ENCODE measurements at places on chromosomes 4 and X.

DNA sequence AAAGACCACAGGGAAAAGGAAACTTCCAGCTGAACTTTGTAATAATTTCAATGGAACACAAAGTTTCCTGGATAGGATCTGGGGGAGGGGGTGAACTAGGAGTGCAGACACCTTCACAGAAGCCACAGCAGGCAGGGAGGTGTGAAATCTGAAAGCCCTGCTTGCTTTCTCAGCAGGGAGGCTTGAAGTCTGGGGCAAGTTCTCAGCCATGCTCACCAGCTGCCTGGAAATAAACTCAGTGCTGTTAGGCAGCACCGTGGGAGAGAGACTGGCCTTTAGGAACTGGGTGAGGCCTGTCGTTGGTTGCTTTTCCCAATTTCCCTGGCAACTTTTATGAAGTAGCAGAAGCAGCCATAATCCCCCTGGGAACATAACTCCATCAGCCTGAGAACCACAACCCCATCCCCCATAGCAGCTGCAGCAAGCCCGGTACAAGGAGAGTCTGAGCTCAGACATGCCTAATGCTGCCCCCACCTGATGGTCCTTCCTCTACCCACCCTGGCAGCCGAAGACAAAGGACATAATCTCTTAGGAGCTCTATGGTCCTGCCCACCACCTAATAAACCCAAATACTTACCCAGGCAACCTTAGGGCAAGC is 39.2 kb upstream of the NMU start:
- no peak for DNase-seq

DNA sequence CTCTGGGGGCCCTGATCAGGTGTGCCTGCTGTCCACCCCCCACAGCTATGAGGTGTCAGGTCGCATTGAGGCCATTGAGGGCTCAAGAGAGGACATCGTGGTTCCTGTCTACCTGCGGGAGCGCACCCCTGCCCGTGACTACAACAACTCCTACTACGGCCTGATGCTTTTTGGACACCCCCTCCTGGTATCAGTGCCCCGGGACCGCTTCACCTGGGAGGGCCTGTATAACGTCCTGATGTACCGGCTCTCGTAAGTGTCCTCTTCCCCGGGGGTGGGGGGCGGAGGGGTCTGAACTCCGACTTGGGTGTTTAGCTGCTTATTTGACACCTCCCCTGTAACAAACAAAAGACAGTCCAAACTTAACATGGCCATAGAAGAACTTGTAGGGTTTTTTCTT is 10.5 kb downstream of the USP11 start:
- DNase-seq = no peak

DNA sequence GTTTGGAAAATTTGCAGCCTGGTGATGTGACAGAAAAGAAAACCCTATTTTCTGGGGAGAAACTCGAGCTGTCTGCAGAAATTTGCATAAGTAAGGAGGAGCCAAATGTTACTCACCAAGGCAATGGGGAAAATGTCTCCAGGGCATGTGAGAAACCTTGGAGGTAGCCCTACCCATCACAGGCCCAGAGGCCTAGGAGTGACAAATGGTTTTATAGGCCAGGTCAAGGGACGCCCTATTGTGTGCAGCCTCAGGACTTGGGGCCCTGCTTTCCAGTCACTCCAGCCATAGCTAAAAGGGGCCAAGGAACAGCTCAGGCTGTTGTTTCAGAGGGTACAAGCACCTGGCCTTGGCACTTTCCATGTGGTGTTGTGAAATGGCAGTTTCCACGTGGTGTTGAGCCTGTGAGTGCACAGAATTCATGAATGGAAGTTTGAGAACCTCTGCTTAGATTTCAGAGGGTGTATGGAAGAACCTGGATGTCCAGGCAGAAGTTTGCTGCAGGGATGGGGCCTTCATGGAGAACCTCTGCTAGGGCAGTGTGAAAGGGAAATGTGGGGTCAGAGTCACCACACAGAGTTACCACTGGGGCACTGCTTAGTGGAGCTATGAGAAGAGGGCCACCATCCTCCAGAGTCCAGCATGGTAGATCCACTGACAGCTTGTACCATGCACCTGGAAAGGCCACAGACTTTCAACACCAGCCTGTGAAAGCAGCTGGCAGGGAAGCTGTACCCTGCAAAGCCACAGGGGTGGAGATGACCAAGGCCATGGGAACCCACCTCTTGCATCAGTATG is 637.6 kb upstream of the EPHA5 start:
- no peak for DNase-seq

DNA sequence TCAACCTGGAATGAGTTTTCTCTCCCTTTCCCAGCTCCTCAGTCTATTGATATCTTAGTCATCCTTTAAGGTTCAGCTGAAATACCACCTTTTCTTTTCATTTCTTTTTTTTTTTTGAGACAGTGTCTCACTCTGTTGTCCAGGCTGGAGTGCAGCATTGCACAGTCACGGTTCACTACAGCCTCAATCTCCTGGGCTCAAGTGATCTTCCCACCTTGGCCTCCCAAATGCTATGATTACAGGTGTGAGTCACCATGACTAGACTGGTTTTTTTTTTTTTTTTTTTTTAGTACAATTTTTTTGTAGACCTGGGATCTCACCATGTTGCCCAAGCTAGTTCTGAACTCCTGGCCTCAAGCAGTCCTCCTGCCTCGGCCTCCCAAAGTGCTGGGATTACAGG is 28.9 kb downstream of the AFF1 start:
- DNase-seq = no peak

DNA sequence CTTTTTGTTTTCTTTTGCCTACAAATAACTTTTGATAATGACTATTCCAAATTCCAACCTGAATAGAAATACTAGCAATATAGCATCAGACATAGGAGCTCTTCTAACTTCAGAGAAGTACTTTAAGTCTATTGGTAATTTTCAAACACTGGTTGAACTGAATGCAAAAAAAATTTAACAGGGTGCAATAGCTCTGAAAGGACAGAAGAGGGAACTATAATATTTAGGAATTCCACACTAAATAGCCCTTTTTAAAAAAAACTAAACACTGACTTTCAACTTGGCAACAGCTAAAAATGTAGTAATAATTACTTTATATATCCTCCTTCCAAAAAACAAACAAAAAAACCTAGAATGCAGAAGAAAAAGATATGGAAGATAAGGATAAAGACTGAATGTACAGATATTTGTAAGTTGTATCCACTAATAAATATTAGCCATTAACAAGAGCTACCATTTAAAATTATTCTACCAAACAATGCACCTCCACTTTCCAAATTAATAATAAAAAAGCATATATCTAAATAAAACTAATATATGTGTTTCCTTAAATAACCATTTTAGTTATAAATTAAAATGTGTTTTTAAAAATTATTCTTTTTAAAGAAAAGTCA is 81.4 kb downstream of the FBXW7 start:
- no peak for DNase-seq

- DNase-seq = no peak
These were observed 85.4 kb downstream of the FRMPD4 start for GRCh38 chrX:12223650-12224049.

DNA sequence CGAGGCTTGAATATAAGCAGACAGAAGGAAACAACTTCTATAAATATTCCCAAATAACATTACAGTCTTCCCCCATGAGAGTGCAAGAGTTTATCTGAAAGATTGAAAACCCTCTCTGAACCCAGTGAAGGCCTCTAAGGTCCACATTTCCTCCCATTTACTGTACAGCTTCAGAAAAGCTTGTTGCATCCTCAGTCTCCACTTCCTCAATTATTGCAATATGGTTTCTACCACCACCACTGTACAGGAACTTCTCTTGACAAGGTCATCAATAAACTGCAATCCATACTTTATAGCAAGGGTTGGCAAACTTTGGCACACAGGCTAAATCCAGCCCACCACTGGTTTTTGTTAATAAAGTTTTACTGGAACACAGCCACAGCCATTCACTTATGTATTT is 239.0 kb downstream of the THOC2 start:
- DNase-seq = no peak

- DNase-seq = no peak
These were observed 107.3 kb downstream of the EFNB1 start for GRCh38 chrX:68936126-68936525.
